ENCODE measurements at places on chromosomes 12 and 14. TPM values are rescaled to one million over a fixed set of nuclear protein-coding genes. Genes with fewer than 3 reads are reported as not detected.

The C12orf54 gene
- total RNA-seq: not detected

The TMEM121 gene
- total RNA-seq: 3.1 TPM

The OR4Q2 gene
- not detected for total RNA-seq

The LTBR gene
- 11.0 TPM for total RNA-seq

The OR6C68 gene
- total RNA-seq: not detected

The SYNE3 gene
- total RNA-seq: 21.4 TPM

The NCKAP5L gene
- total RNA-seq: 19.3 TPM

The SYCP3 gene
- not detected for total RNA-seq

The B4GALNT3 gene
- 4.2 TPM for total RNA-seq

The CCDC184 gene
- total RNA-seq: 0.52 TPM

The CD27 gene
- total RNA-seq: not detected

The KRT6C gene
- total RNA-seq: not detected

The ASCL1 gene
- not detected for total RNA-seq

The OR4K13 gene
- total RNA-seq: not detected

The PTHLH gene
- total RNA-seq: 0.52 TPM

The CCDC196 gene
- not detected for total RNA-seq

The CLMN gene
- 2.1 TPM for total RNA-seq

The MYO1H gene
- not detected for total RNA-seq

The HEBP1 gene
- 16.2 TPM for total RNA-seq

The RERG gene
- total RNA-seq: 4.7 TPM

The MYH6 gene
- total RNA-seq: 2.1 TPM

The HHIPL1 gene
- 2.6 TPM for total RNA-seq

The EML5 gene
- total RNA-seq: 1.0 TPM

The IAPP gene
- not detected for total RNA-seq

The PTCSC3 gene
- not detected for total RNA-seq

The KRT2 gene
- total RNA-seq: not detected

The MMP17 gene
- 6.3 TPM for total RNA-seq

The LRP1-AS gene
- total RNA-seq: 1.0 TPM

The SLC16A7 gene
- 9.4 TPM for total RNA-seq

The HOXC5 gene
- 0.52 TPM for total RNA-seq

The AMDHD1 gene
- total RNA-seq: under 0.01 TPM

The ST8SIA1 gene
- total RNA-seq: 5.2 TPM
